ENCODE measurements at places on chromosomes 2 and 18.
A peak's percentile ranks its signal among the peaks of the same experiment; 100 is the strongest.

GRCh38 chr2:201261471-201261870 is 1.1 kb downstream of the CASP8 start:
- DNase-seq = no peak

- peak; percentile 11 for DNase-seq
These were observed 157.4 kb downstream of the DTNA start for GRCh38 chr18:34867520-34867919.

- peak; percentile 29 for DNase-seq
These were observed 77.5 kb downstream of the CDK15 start for GRCh38 chr2:201883606-201884369.

DNA sequence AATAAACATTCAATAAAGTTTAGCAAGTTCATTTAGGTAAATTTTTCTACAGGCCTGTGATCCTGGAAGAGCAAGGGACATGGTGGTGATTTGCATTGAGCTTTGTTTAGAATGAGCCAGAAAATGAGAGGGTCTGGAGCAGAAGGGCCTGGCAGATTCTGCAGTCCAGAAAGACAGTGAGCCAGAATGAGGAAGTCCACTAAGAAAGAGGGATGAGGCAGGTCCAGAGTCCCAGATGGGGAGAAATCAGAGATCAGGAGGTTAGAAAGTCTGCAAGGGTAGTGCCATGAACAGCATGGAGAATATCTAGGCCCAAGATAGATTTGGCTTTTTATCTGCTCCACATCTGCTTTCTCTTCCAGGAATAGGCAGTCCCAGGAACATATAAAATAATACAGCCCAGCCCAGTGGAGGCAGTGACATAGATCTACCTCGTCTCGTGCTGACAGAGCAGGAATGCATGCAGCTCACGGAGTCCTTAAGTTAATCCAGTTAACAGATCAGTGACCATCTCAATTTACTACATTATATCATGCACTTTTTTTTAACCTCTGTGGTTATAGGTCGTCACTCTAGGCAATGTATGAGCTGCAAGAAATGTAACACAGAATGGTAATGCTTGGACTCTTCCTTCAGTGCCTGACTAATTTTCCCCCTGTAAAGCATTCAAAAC is 429.0 kb downstream of the SUCLG1 start:
- DNase-seq = no peak

- DNase-seq = no peak
These were observed 10.8 kb downstream of the GGCX start for GRCh38 chr2:85550486-85550885.

GRCh38 chr2:43481927-43482542 is 113.8 kb downstream of the THADA start:
- no peak for DNase-seq

- peak; percentile 26 for DNase-seq
These were observed 7.3 kb upstream of the PLEK start for GRCh38 chr2:68357605-68358337.

GRCh38 chr2:206920310-206920709 is 19.0 kb upstream of the CPO start:
- no peak for DNase-seq

DNA sequence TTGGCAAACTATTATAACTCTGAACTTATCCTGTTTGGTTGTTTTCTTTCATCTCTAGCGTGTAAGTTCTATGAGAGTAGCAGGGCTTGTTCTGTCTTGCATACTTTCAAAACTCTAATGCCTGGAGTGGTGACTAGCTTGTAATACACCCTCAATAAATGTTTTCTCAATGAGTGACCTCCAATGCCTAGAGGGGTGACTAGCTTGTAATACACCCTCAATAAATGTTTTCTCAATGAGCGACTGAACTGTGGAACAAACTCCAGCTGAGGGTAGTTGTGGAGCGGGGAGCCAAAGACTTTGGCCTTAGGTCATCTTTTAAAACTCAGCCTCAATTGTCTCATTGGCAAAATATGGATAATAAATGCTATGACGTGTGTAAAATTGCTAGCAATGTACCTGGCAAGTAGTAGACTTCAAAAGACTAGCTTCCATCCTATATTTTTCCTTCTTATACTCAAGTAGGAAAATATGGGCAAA is 1.8 kb downstream of the GPD2 start:
- DNase-seq = no peak

DNA sequence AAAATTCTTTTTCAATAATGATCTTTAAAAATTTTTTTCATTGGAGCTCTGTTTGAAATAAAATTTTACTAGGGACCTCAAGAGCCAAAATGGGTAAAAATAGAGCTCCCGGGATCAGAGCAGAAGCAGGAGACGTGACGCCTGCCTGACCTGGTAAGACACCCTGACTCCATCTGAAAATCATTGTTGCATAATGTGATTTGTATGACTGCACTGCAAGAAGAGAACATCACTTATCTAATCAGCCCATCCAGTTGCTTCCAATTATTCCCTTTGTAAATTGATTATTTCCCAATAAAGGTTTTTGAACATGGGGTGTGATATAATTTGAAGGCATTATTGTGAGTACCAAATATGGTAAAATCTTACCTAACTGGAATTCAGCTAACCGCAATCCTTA is 17.1 kb upstream of the TAF1B start:
- no peak for DNase-seq

DNA sequence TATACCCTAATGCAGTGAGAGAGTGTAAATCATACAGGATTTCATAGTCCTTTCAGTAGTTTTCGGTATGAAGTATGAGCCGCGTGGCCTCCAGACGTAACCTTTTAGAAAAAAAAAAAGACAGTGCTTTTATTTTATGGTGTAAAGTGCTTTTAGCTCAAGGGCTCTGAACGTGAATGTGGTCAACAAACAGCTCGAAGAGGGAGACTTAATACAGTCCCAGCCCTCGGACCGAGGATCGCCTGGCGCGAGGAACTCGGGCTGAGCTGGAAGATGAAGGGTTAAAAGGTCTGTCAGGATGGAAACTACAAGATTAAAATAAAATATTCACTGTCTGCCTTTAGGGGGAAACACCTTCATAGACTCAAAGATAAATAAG is 4.0 kb upstream of the BCL11A start:
- DNase-seq = no peak

- peak; percentile 20 for DNase-seq
These were observed 51.4 kb downstream of the KIF5C start for GRCh38 chr2:148926291-148926961.

DNA sequence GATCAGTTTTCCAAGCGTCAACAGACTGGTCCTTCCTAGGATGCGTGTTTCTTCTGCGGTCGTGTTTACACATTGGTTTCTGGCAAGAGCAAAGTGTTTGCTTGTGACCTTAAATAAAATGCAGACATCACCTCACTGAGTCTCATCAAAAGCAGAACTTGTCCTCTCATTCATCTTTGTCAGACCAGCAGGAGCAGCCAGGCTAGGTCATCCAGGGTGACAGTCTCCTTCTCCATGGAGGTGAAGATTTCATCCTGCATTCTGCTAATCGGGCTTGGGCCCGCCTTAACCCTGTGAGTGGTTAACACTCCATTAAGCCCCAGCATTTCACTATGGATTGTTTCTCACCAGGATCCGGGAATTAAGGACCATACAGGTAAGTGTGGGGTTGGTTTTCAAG is 64.2 kb upstream of the PID1 start:
- DNase-seq = no peak

- no peak for DNase-seq
These were observed 124.8 kb downstream of the PHLPP1 start for GRCh38 chr18:62839874-62840713.

- no peak for DNase-seq
These were observed 74.2 kb downstream of the CDK15 start for GRCh38 chr2:201880579-201880978.

- no peak for DNase-seq
These were observed 210.9 kb upstream of the SMAD7 start for GRCh38 chr18:49161627-49162026.

DNA sequence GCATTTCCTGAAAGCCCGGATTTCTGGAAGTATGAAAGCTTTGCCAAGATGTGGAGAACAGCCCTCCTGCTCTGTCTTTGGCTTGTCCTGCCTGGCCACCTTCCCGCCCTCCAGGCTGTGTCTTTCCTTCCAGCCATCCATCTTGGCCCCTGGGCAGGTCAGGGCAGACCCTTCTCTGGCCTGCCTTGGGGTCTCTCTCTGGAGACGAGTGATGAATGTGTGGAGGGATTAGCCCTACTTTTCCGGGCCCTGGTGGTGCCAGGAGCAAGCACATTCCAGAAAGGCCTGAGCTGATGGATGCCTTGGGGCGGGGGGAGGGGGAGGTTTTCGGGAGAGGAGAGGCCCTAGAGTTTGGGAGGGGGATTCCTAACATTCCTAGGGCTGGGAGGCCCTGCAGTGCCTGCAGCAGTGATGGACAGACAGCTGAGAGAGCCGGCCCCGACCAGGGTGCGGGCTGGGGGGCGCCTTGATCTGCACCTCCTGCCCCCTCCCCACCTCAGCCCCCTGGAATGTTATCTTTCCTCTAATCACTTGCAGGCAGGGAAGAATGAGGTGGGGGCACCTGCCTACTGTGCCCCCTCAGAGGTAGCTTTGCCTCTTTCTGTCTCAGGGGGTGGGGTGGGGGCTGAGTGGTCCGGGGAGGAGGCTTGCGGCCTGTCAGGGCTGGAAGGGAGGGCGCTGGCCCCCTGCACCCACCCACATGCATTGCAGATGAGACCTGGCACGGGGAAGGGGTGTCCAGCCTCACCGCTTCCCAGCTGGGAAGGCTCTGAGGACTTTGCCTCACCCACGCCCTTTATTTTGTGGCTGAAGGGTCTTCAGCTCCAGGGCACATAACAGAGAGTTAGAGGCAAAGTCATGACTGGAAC is 156.2 kb downstream of the DDX1 start:
- no peak for DNase-seq

- no peak for DNase-seq
These were observed 104.8 kb downstream of the CABYR start for GRCh38 chr18:24243677-24244076.

DNA sequence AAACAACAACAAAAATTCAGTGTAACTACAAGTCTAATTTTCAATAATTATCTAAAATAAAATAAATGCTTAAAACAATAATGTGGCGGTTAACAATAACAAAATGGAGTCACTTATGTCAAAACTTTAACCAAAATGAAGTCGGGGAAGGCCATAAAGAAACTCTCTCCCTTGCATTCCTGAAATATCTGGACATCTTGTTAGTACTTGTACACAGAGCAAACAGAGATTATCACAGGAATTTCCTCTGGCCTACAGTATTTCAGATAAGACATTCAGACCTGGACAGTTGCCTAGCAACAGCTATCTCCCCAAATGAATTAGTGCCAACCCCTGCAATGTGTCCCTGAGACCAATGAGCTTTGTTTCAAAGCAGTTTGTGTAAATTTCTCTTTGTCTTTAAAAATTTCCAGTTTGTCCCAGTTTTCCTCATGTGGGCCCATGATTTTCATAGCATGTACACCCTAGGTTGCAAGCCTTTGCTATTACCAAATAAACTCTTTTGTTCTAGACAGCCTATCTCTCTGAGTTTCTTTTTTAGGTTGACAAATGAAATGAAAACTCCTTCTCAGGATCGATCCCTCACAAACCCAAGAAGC is 68.6 kb downstream of the EXOC6B start:
- DNase-seq = peak; percentile 61

- no peak for DNase-seq
These were observed 9.5 kb downstream of the CHAC2 start for GRCh38 chr2:53777134-53777533.

DNA sequence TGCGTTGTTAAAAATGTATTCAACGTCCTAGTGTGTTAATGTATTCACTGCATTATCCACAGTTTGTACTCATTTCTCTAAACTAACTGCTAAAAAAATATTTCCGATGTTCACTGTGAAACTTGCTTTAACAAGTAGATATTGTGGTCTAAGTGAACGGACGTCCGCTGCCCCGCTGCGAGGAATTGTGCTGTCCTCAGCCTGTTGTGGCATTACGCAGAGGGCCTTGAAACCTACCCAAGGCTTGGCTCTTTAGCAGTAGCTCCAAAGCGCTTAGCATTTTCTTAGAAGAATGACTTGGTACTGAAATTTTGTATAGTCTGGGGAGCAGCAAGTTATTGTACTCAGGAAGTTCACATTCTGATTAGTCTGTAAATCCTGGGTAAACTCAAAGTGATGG is 136.5 kb upstream of the SP5 start:
- no peak for DNase-seq

- no peak for DNase-seq
These were observed 22.6 kb upstream of the TBC1D8 start for GRCh38 chr2:101173707-101174295.

- DNase-seq = no peak
These were observed 69.8 kb downstream of the NFATC1 start for GRCh38 chr18:79465392-79465991.

DNA sequence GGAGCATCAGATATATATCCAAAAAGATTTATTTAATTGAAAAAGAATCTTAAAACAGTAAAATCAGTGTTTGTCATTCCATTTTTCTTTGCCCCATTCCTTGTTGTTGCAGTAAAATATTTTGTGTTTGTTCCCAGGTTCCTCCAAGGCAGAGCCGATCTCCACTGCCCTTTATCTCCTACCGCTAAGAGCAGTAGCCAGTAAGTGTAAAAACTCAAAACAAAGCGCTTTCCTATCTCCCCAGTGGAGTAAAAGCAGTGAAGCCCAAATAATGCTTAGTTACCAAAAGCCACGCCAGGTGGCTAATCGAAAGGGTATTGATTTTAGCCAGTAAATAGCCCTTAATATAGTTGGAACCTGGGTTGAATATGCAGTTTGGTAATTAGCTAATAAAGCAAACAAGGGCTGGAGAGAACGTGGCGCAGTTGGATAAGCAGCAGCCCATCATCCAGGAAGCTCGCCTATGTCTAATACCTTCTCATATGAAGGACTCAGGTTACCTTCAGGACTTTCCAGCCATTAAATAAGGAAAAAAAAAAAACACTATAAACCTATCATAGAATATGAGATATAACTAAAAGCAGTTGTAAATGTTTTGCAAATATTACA is 12.4 kb upstream of the GPD2 start:
- peak; percentile 43 for DNase-seq

- no peak for DNase-seq
These were observed 263.1 kb downstream of the CDH20 start for GRCh38 chr18:61596296-61596695.

GRCh38 chr18:31591113-31591512 is 564 bp upstream of the TTR start:
- DNase-seq = no peak

- DNase-seq = no peak
These were observed 122.0 kb downstream of the KIAA1328 start for GRCh38 chr18:36950960-36951359.

DNA sequence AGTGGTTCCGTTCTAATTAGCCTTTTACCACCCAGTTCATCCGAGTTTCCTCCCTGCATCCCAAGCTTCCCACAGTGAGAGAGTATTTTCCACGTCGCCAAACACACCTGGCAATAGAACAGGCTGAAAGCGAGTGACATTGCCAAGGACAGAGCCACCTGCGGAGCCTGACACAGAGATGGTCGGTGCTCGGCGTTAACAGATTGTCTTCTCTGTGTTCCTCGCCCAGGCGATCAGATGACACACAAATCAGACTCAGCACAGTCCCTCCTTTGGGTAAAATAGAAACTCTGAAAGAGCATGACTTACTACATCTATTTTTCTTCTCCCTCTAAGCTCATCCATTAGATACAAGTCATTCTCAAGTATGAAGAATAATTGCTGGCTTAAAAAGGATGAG is 107.7 kb downstream of the CD226 start:
- no peak for DNase-seq

DNA sequence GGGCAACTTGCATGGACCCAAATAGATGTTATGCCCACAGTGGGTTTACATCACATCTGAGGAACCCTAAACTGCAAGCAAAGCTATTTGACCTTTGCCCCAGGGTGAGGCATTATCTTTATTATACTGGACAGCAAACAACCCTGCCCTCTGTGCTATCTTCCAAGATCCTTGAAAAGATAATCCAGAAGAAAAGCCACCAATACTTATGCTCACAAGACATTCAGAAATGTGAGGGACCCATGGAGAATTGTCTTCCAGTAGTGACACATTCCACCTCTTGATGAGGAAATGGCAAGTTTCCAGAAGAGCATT is 53.0 kb upstream of the NDUFV2 start:
- no peak for DNase-seq
